Renal cortex interstitium (tissue), 15 donors: ENCODE measurements at places on chromosomes 5 and 9. TPM values are rescaled to one million over a fixed set of nuclear protein-coding genes. Genes with fewer than 3 reads are reported as not detected.

The ADCY2 gene
- 6.8 TPM for polyA plus RNA-seq

- no peak for DNase-seq
These were observed 408.0 kb upstream of the DMAC1 start for GRCh38 chr9:8207596-8207995.

- DNase-seq = no peak
These were observed 455.3 kb downstream of the RAB3C start for GRCh38 chr5:59037941-59038797.

DNA sequence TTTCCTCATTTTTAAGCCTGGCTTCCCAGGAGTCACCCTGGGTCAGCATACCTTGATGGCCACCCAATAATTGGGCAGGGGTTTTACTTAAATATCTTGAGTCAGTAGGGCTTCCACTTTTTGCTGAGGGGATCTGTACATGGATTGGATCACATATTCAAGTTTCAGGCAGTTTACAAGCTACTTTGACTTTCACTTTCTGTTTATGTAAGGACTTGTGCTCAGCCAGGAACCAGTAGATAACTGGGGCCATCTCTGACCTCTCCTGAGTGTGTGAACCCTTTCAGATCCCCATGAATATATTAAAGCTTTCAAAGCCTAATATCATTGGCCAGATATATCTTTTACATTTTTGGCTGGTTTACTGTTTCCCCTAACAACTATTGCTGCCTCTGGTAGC is 45.1 kb downstream of the SLCO6A1 start:
- no peak for DNase-seq

The OTP gene
- not detected for polyA plus RNA-seq

GRCh38 chr5:95358848-95359247 is 32.3 kb upstream of the FAM81B start:
- DNase-seq = no peak

- peak; percentile 69 for DNase-seq
These were observed 507.8 kb downstream of the MAT2B start for GRCh38 chr5:164013077-164013670.

DNA sequence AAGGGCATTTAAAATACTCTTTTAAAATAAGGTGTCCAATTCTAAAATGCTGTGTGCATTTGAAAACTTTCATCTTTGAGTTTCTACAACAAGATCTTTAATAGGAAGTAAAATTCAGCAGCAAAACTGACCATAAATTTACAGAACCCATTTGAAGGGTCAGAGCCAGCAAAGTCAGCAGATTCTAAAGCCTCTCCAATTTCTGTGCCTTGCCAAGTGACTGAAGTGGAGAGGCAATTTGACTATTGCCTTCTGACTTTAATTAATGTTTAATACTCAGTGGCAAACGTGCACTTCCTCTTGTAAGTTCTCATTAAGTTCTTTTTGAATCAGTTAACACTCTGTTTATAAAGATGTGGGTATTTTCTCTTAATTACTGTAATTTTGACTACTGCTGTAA is 155.2 kb downstream of the BAAT start:
- DNase-seq = no peak

DNA sequence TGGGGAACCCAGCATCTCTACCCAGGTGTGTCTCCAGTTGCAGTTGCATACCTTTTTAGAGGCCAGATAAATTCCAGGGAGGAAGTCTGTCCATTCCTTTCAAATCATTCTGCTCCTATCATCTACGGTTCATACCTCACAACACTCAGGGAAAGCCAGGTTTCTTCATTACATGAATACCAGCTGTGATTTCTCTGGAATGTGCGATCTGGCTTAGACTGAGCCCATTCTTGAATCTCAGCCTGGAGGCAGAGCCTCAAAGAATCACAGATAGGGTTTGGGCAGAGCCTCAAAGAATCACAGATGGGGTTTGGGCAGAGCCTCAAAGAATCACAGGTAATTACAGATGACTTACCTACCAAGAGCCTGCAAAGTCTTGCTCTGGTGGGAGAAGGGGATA is 7.2 kb downstream of the P4HA2 start:
- DNase-seq = no peak

DNA sequence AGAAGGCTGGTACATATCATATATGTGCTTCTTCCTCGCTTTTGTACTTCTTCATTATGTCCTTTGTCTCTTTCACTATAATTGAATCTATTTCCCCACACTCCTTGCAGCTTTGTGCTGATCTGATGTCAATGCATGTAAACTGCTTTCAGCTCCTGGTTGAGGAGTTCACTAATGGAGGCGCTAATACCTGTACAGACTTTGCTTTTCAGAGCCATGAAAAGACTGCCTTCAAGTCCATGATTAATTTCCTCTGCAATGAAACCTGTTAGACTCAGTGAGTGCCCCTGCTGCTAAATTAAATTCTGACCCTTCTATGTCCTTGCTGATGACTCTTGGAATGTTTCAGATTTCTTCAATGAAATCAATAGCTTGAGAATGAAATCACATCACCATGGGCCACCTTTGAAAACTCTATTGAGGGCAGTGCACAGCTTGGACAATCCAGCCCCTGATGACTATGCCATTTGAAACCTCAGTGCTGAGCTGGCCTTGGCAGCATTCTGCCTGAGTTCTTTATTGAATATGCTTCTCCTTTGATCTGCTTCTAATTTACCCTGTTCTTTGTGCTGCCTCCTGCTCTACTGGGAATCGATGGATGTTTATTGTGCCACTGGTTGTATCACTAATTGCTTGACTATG is 358.2 kb upstream of the DMAC1 start:
- no peak for DNase-seq

DNA sequence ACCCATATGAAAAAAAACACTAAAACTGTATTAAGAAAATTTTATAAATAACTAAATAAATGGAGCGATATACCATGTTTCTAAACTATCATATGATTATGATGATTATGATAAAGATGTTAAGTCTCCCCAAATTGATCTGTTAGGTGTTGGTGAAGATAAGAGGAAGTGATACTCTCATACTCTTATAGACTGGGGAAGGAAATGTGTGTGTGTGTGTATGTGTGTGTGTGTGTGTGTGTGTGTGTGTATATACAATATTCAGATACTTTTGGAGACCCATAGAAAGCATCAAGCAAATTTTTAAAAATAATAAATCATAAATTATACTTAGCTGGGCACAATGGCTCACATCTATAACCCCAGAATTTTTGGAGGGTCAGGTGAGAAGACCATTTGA is 62.9 kb downstream of the TMEM232 start:
- DNase-seq = no peak

DNA sequence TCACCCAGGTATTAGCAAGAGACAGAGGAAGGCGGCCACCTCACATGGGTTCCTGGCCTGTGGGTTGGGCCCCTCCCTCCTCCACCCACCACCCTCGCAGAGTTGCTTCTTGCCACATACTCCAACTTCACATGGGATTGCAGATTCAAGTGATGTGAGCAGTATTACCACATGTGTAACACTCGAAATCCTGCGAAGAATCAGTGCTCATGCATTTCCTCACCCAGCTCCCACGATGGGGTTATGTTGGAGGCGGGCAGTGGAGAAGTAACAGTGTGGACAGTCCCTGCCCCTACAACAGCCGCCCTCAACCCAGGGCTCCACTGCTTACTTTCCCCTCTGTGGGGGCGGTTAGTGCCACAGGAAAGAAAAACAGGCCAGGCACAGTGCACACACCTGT is 3.9 kb upstream of the FBP1 start:
- no peak for DNase-seq

GRCh38 chr9:131690941-131691573 is 48.8 kb downstream of the RAPGEF1 start:
- no peak for DNase-seq

The C1QTNF3 gene
- polyA plus RNA-seq = 51.5 TPM

The PCDH12 gene
- polyA plus RNA-seq = 17.5 TPM

The SPATA31C1 gene
- polyA plus RNA-seq = 0.55 TPM

- DNase-seq = no peak
These were observed 142.4 kb upstream of the GRAMD2B start for GRCh38 chr5:126280846-126281245.

GRCh38 chr5:58044166-58044565 is 415.7 kb downstream of the PLK2 start:
- no peak for DNase-seq

- DNase-seq = no peak
These were observed 48.5 kb downstream of the MAMDC2 start for GRCh38 chr9:70092190-70092589.

The MARCOL gene
- polyA plus RNA-seq = not detected

The SH3RF2 gene
- 4.6 TPM for polyA plus RNA-seq

GRCh38 chr5:157326440-157327005 is 60.6 kb downstream of the CYFIP2 start:
- DNase-seq = no peak

DNA sequence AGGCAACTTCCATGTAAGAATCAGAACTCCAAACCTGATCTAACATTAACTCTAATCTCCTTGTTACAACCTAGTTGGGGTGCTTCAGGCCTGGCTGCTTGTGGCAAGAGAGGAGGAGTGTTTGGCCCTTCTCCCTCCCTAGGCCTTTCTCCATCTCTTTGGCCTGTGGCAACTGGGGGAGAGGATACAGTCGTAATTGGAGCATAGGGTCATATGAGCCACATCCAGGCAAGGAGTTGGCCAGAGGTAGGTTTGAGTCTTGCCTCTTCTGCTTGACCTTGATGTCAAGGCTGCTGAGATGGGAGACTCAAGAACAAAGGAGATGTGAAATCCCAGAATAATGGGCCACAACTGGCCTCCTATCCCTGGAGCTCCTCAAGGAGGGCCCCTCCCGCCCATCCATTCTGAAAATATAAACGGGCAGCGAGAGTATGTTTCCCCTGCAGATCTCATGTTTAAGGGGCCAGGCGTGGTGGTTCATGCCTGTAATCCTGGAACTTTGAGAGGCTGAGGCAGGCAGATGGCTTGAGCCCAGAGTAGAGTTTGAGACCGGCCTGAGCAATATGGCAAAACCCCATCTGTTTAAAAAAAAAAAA is 59.3 kb upstream of the ANGPTL2 start:
- DNase-seq = no peak

- no peak for DNase-seq
These were observed 31.5 kb upstream of the MVB12B start for GRCh38 chr9:126295082-126295477.

DNA sequence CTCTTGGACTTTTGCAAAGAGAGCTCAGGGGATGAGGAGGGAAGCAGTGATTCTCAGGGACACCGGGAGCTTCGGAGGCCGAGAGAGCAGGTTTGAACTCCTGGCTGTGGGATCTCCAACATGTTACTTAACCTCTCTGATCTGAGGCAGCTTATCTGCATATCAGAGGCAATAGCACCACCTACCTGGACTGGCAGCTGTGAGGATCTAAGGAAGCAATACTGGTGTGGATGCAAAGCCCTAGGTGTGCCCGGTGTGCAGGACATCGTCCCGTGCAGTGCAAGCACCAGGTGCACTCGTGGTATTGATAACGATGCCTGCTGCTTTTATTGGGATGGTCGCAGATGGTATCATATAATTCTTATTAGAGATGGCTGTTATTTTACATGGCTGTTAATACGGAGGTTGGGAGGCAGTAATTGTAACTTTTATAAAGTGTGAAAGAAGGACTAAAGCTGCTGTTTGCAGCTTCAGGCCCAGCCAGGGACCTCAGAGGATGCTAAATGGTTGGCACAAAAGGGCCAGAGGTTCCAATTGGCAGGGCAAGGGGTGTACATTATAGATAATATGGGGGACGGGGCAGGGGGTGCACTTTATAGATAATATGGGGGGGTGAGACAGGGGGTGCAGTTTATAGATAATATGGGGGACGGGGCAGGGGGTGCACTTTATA is 14.9 kb downstream of the COL5A1 start:
- no peak for DNase-seq

GRCh38 chr5:173780235-173781234 is 107.6 kb upstream of the CPEB4 start:
- no peak for DNase-seq

- DNase-seq = no peak
These were observed 138.3 kb upstream of the SMIM23 start for GRCh38 chr5:171647043-171647903.

GRCh38 chr9:7613931-7614330 is 185.6 kb downstream of the DMAC1 start:
- DNase-seq = no peak
